ENCODE measurements at places on chromosomes 1 and 21. TPM values are rescaled to one million over a fixed set of nuclear protein-coding genes. Genes with fewer than 3 reads are reported as not detected.

The VHLL gene
- total RNA-seq: not detected

The COG2 gene
- total RNA-seq: 18.6 TPM

The HMCN1 gene
- 0.05 TPM for total RNA-seq

The PTPN22 gene
- not detected for total RNA-seq

The FOXD3 gene
- total RNA-seq: not detected

The ECM1 gene
- total RNA-seq: 3.2 TPM

The DAB1 gene
- total RNA-seq: not detected

The CCDC190 gene
- 0.29 TPM for total RNA-seq

The LCE3E gene
- total RNA-seq: not detected

- DNase-seq: no peak
Observed at GRCh38 chr1:114369930-114370329, 141.1 kb downstream of the TRIM33 start.

DNA sequence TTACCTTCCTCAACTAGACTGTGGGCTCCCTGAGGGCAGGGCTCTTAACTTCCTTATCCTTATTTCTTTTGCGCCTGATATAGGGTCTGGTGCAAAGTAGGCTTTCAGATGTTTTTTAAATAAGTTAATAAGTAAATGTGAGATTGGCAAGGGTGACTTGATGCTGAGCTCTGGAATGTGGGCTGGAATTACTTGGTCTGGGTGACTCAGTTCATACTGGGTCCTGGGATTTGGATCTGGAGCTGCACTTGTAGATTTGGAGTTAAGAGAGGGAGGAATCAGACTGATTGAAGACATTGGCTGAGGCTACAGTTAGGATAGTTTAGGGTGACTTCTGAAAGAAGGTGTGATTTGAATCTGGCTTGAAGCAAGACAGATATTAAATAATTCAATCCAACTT lies 190.9 kb downstream of the GIPC2 start:
- DNase-seq: no peak

GRCh38 chr1:98502937-98503336 lies 158.6 kb upstream of the SNX7 start:
- DNase-seq: no peak

DNA sequence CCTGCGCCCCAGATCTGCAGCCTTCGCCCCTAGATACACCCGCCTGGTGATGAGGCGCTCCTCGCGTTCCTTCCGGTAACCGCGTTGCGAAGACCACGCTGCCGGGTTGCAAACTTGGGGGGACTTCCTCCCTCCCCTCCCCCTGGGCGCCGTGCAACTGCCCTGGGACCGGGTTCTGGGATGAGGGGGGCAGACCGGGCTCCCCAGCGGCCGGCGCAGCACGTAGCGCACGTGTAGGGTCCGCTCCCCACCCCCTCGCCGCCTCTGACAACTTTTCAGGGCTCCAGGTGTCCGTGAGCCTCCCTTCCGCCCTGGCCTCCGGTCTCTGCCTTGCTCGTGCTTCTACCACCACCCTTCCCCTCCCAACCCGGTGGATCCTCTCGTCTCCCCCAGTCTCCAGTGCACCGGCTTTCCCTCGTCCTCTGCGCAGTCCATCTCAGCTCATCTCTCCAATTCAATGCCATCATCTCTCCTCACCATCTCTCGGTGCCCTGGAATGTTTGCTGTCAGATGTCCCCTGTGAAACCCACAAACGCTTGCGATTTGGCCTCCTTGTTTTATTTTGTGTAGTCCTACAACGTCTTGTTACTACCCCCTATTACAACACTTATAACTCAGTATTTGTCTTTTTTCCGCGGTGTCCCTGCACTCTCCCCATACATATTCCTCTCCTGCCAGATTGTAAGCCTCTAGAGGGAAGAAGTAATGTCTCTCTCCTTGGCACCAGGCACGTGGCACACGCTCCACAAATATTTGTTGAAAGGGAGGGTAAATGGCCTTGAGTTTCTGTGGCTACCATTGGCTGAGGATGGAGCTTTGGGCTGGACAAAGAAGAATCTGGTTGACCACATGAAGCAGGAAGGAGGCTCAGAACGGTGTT lies 782 bp downstream of the PCAT6 start:
- DNase-seq: no peak

DNA sequence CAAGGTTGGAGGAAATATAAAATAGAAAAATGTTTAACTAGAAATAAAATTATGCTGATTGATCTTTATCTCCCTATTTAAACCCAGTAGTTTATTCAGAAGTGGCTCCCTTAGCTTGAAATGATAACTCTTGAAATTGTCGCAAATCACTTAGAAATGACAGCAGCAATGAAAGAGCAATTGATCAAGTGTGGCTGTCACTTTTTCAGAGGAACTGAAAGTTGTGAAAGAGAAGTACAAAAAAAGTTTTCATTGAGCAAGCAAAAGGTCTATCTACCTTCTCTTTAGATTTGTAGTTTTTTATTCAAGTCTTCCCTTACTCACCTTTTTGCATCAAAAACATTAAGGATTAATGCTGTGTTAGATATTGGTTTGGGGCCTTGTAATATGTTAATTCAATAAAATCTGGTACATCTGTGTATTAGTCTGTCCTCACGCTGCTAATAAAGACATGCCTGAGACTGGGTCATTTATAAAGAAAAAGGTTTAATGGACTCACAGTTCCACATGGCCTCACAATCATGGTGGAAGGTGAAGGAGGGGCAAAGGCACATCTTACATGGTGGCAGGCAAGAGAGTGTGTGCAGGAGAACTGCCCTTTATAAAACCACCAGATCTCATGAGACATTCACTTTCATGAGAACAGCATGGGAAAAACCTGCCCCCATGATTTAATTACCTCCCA lies 48.3 kb downstream of the LRRC8C start:
- DNase-seq: no peak

- DNase-seq: no peak
Observed at GRCh38 chr1:21317035-21317689, 26.9 kb upstream of the ECE1 start.

DNA sequence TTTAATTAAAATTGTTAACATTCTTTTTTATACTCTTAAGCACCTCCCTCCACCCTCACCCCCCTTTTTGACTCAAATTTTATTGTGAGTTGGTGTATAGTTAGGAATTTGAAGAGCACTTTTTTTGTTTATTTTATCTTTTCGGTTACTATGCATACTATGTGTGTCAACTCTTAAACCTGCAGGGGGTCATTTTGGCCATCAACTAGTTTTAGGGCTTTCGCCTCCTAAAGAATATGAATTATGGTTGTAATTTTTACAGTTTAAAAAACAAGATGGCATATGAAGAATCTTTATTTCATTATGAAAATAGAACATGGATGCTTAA lies 9.7 kb downstream of the BACH1 start:
- no peak for DNase-seq

GRCh38 chr1:62321446-62321845 lies 2.2 kb upstream of the KANK4 start:
- DNase-seq: no peak

GRCh38 chr1:42682739-42683531 lies 717 bp downstream of the YBX1 start:
- peak; percentile 63 for DNase-seq

GRCh38 chr1:231803353-231803752 lies 176.8 kb downstream of the DISC1 start:
- no peak for DNase-seq

- DNase-seq: peak; percentile 52
Observed at GRCh38 chr1:6513320-6513801, 21.9 kb upstream of the PLEKHG5 start.

DNA sequence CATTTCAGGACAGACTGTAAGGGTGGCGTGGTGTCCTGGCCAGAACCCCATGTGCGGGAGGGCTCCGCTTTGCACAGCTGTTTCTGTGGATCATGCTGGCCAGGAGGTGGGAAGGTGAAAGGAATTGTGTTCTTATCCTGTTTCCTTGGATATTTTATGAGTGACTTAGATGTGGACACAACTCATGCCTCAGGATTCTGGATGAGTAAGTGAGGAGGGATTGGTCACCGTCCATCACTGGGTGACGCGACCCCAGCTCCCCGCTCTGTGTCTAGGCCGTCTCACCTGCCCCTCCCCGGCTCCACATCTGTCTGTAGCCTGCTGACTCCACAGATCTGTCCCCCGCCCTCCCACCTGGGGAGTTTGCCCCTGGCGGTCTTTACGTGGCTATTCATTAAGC lies 48.8 kb downstream of the PIK3CD start:
- DNase-seq: no peak

DNA sequence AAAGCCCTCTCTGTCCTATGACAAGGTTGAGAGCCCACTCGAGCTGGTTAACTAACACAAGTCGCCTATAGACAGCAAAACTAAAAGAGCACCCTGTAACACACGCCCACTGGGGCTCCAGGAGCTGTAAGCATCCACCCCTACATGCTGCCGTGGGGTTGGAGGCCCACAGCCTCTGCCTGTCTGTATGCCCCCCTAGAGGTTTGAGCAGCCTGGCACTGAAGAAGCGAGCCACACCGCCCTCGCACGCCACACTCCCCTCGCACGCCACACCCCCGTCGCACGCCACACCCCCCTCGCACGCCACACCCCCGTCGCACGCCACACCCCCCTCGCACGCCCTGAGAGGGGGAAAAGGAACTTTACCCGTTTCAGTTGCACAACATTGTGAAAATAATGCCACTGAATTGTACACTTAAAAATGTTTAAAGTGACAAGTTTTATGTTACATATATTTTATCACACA lies 13.2 kb upstream of the HMGCL start:
- DNase-seq: peak; percentile 41

- no peak for DNase-seq
Observed at GRCh38 chr1:220306339-220306738, 34.1 kb upstream of the RAB3GAP2 start.

All from HT-29 (cell line).